ENCODE measurements at places on chromosomes 4 and X.

DNA sequence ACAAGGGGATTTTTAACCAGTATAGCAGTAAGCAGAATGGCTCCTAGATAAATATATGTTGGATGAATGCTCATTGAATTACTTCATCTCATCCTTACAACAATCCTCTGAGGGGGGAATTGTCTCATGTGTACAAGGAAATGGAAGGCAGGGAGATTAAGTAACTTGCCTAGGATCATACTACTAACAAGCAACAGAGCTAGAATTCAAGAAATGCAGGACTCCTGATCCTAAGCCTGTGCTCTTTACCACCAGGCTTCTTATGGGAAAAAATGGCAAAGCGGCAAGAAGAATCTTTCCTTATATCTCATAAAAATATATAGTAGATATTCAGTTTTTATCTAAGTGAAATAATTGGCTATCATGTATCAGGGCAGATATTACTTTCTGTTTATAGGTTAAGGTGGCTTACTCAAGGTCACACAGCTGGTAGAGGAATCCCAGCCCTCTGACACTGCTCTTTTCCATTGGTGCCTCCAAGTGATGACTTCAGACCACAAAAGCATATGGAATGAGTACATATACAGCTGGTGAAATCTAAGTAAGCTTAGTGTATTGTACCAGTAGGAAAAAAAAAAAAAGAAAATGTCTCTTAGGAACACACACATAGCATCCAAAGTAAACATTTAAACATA is 2.1 kb downstream of the ABHD18 start:
- no peak for DNase-seq

GRCh38 chr4:128359422-128359821 is 71.8 kb upstream of the PGRMC2 start:
- DNase-seq: no peak

DNA sequence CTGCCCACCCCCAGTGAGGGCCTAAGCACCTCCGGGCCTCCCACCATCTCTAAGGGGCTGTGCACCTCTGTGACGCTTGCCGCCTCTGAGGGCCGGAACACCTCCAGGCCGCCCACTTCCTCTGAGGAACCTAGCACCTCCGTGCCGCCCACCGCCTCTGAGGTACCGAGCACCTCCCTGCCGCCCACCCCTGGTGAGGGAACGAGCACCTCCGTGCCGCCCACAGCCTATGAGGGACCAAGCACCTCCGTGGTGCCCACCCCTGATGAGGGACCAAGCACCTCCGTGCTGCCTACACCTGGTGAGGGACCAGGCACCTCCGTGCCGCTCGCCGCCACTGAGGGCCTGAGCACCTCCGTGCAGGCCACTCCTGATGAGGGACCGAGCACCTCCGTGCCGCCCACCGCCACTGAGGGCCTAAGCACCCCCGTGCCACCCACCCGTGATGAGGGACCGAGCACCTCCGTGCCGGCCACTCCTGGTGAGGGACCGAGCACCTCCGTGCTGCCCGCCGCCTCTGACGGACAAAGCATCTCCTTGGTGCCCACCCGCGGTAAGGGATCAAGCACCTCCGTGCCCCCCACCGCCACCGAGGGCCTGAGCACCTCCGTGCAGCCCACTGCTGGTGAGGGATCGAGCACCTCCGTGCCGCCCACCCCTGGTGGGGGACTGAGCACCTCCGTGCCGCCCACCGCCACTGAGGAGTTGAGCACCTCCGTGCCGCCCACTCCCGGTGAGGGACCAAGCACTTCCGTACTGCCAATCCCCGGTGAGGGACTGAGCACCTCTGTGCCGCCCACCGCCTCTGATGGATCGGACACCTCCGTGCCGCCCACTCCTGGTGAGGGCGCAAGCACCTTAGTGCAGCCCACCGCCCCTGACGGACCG is 977 bp downstream of the MAGEE1 start:
- DNase-seq: no peak

- no peak for DNase-seq
Observed at GRCh38 chr4:88008743-88009171, 1.3 kb downstream of the PKD2 start.

DNA sequence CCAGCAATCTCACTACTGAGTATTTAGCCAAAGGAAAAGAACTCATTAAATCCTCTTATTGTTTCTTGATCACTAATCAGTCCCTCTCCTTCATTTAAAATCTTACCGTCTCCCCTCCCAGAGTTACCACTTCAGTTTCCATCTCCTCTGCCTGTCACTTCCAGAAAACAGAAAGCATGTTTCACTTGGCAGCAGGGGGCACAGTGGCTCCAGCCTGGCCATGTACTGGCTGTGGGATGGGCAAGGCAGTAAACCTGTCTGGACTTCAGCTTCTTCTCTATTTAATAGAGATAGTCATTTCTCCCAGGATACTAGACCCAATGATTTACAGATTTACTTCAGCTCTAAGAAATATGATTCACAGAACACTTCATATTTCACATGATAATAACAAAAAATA is 63.2 kb downstream of the CD40LG start:
- DNase-seq: no peak

GRCh38 chrX:33336783-33337182 is 125.4 kb upstream of the DMD start:
- no peak for DNase-seq

- DNase-seq: no peak
Observed at GRCh38 chrX:37809970-37810369, 30.1 kb downstream of the CYBB start.

GRCh38 chrX:154457491-154458115 is 478 bp upstream of the PLXNA3 start:
- DNase-seq: no peak

DNA sequence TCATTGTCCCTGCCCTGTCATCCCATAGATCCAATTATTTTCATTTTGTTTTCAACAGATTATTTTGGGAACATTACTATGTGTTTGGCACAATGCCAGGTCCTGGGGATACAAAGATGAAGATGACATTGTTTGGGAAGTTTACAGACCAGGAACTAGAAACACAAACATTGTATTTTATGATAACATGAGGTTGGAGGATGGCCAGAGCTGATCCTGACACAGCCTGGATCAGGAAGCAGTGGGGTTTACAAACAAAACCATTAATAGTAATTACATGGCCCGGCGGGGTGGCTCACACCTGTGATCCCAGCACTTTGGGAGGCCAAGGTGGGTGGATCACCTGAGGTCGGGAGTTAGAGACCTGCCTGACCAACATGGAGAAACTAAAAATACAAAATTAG is 29.9 kb downstream of the CLRN2 start:
- no peak for DNase-seq

DNA sequence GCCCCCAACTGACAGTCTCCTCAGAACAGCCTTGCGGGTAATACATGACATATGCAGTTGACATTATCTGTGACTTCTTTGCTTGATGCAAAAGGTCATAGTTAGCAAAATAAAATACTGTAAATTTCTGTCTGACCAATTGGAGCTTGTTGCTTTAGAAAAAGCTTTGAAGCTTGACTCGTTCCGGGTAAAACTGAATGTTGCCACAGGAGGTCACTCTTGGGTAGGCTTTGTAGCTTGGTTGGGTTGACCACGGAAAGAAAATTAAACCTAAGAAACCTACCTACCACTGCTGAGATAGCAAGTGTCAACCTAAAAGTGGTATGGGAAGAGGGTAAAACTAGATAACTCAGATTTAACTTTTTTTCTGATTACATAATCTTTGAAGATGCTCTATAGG is 23.2 kb downstream of the PRPS2 start:
- no peak for DNase-seq

DNA sequence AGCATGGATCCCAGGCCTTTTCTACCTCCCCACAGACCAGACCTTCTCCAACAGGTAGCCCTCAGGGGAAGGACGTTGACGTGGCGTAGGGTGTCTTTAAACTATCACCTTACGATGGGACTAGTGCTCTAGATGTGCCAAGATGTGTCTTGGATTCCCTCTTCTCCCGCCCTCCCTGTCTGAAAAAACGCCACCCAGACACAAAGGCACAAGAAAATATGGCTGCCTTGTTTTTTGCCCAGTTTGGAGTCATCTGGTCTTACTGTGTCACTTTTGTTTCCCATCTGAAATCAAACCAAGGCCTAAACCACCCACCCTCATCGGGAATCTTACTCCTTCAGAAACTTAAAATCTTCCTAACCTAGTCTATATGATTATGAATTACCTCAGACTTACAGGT is 235.4 kb downstream of the OR13H1 start:
- no peak for DNase-seq

- DNase-seq: no peak
Observed at GRCh38 chr4:56463711-56464110, 3.7 kb upstream of the SRP72 start.

GRCh38 chrX:153761863-153762262 is 2.2 kb upstream of the PLXNB3 start:
- DNase-seq: no peak

GRCh38 chr4:105415281-105415744 is 58.5 kb downstream of the PPA2 start:
- DNase-seq: no peak

GRCh38 chrX:47840111-47840510 is 3.4 kb downstream of the ZNF81 start:
- no peak for DNase-seq

- no peak for DNase-seq
Observed at GRCh38 chrX:110836982-110837381, 41.4 kb upstream of the CHRDL1 start.

DNA sequence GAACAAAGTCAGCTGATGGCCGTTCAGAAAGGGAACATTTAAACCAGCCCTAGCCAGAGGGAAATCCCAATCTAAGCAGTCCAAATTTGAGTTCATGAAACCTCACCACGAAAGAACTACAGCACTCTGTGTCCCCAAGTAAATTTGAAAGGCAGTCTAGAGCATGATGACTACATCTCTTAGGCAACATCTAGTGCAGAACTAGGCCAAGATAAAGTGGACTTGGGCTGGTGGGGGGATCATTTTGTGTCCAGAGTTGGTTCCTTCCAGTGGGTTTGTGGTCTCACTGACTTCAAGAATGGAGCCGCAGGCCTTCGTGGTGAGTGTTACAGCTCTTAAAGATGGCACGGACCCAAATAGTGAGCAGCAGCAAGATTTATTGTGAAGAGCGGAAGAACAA is 64.9 kb downstream of the KLHL4 start:
- no peak for DNase-seq

GRCh38 chr4:85496126-85496849 is 21.3 kb downstream of the ARHGAP24 start:
- DNase-seq: no peak

DNA sequence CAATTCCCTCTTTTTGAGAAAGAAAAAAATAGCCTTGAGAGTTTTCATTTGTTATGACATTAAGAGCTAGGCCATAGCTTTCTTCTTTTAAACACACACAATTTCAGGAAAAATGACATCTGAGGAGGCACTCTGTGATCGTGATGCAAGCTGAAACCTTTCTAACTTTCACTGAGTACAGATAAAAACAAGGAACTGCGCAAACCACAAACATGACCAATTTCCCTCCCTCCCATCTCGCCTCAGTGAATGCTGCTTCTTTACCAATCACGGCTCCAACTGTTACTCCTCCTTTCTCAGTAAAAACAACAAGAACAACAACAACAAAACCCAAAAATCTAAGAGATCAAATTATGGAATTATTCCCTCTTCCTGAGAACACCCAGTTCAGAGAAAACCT is 626.8 kb downstream of the TLL1 start:
- DNase-seq: no peak

- no peak for DNase-seq
Observed at GRCh38 chrX:8319359-8319758, 145.3 kb upstream of the VCX3B start.

GRCh38 chr4:165915215-165915614 is 42.2 kb downstream of the TLL1 start:
- no peak for DNase-seq

DNA sequence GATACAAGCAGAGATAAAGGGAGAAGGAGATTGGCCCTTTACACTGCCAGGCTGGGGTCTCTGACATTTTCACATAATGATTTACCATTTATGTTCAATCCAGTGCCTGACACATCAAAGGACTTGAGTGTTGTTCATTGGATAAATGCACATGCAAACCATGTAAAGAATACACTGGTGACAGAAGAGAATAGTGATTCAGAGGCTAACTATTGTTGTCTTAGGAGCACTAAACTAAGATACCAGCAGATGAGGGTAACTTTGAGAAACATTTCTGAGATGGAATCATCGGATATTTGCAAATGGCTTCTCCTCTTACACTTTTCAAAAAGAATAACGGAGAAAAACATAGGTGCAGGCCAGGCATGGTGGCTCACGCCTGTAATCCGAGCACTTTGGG is 67.3 kb upstream of the HHIP start:
- DNase-seq: no peak

DNA sequence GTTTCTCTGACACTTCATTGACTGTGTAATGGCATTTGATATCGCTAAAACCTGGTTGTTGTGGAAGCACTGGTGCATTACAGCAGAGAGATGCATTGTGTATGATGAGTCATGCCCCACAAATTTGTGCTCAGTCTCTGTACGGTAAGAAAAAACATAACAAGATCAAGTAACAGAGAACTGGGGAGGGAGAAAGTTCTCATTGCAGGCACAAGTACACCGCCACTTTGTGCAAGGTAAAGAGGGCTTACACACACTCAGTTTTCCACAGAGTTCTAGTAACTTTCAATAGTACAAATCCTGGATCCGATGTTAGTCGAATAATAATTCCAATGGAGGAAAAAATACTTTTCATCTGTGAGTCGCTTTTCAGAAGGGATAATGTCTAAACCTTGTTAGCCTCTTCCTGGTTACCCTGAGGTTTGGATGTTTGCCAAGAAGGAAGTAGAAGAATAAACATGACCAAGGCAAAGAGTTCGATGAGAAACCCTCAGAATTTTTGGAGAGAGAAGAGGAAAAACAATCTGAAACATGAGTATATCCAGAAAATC is 512.5 kb upstream of the SLIT2 start:
- DNase-seq: no peak

- no peak for DNase-seq
Observed at GRCh38 chr4:16083241-16084191, at the start of gene PROM1. TSS of gene PROM1 (minus strand) at chr4:16084023. CDS start at chr4:16075906, 8,117 bp downstream.

GRCh38 chrX:25531096-25531495 is 515.3 kb upstream of the ARX start:
- DNase-seq: no peak

- no peak for DNase-seq
Observed at GRCh38 chr4:153022241-153022715, 86.2 kb downstream of the FHDC1 start.

DNA sequence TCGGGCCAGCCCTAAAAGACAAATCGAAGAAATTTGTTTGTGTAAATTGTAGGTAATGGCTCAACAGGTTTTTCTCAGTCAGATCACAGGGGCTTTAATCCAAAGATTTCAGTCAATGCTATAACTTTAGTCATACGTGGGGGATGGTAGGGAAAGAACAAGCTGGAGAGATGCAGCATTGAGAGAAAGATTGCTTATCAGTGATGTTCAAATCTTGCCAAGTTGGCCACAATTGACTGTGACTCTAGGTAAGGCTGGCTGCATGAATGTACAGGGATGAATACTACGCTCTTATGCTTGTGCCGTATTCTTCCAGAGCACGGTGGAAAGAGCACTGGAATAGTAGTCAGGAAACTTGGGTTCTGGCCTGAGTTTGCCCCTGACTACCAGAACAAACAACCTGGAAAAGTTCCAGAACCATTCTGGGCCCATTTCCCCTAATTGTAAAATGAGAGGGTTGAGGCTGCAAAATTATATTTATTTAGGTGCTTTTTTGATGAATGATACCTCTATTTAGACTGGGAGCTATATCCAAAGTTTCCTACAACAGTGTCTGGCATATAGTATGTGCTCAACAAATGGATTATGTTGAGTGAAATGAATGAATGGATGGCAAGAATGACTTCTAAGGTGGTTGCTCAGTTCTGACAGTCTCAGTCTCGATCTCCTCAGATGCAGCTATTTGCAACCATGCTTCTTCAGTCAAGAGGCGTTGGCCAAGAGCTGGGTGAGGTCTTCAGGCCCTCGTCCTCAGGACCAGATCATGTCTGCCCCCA is 44.4 kb downstream of the TSC22D3 start:
- no peak for DNase-seq
